Activated CD4-positive, alpha-beta T cell treated with anti-CD3 and anti-CD28 coated beads, Interleukin-2, amount 10 ng/mL, durations not matched to agents 7 days and 5 days (primary cell): ENCODE measurements at places on chromosomes 16 and 17. TPM values are rescaled to one million over a fixed set of nuclear protein-coding genes. Genes with fewer than 3 reads are reported as not detected.

DNA sequence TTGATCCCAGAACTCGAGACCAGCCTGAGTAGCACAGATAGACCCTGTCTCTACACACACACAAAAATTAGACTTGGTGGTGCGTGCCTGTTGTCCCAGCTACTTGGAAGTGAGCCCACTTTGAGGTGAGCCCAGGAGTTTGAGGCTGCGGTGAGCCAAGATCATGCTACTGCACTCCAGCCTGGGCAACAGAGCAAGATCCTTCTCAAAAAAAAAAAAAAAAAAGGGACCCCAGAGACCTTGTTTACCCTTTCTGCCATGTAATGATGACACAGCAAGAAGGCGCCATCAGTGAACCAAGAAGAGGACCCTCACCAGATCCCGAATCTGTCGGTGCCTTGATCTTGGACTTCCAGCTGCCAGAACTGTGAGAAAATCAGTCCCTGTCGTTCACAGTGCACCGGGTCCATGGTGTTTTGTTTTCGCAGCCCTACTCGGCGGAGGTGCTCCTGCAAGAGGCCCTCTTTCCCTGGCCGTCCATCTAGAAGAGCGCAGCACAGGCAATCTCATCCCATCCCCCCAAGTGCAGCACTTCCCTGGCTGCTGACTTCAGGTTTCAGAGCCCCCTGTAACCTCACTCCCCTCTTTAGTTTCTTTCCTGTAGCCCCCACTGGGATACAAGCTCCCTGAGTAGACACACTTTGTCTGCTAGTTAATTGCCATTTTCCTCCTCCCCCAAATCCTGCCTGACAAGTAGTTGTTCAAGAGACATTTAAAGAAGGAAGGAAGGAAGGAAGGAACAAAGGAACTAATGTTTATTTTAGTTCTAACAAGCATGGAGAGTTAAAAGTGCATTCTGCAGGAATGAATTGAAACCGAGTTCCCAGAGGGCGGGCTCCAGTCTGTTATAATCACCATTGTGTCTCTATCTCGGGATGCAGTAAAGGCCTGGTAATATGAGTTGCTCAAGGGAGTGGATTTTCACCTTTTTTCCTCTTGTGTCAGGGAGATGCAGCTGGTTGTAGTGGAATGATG, 115.3 kb downstream of the SNX29 start:
- peak overlapping the region; percentile 22 for H3K27ac ChIP-seq
- no peaks in the 10 kb centered on the region for H3K27me3 ChIP-seq

- no peak overlapping the region for H3K4me3 ChIP-seq
- H3K27me3 ChIP-seq = no peaks in the 10 kb centered on the region
- H3K27ac ChIP-seq = no peak overlapping the region
- no peak for DNase-seq
- peaks cover 54% of the 10 kb centered on the region for H3K36me3 ChIP-seq
- peaks cover 67% of the 10 kb centered on the region for H3K4me1 ChIP-seq
These were observed 26.2 kb downstream of the NFATC3 start for GRCh38 chr16:68111379-68111778.

GRCh38 chr17:75009139-75009724, 3.2 kb upstream of the MRPL58 start:
- DNase-seq = no peak
- peaks cover 3% of the 10 kb centered on the region for H3K36me3 ChIP-seq
- no peak overlapping the region for H3K4me3 ChIP-seq
- H3K27me3 ChIP-seq = peaks cover 2% of the 10 kb centered on the region

DNA sequence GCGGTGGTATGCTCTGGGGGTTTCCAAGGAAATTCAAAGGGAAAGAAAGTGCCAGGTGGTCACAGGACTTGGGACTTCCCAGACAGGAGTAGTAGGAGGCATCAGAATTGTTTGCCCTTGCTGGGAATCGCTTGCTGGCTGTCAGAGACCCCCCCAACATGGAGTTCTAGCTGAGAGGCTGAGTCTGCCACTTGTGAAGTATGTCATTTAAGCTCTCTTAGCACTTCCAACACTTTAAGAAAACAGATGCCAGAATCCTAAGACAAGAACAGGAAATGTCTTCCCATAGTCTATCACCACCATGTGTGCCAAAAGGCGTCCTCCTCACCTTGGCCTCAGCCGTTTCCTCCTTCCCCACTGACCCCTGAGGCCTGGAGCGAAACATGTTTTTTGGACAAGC, 193.8 kb upstream of the IRX3 start:
- no peak for DNase-seq
- no peaks in the 10 kb centered on the region for H3K36me3 ChIP-seq
- no peaks in the 10 kb centered on the region for H3K4me1 ChIP-seq
- no peak overlapping the region for H3K4me3 ChIP-seq

GRCh38 chr17:42274812-42275526, 1.2 kb downstream of the STAT5B start:
- H3K36me3 ChIP-seq = peaks cover 22% of the 10 kb centered on the region
- H3K27me3 ChIP-seq = no peaks in the 10 kb centered on the region
- DNase-seq = no peak
- H3K4me1 ChIP-seq = peaks cover 55% of the 10 kb centered on the region
- peak overlapping the region; percentile 89 for H3K27ac ChIP-seq

- no peak overlapping the region for H3K27ac ChIP-seq
- H3K4me3 ChIP-seq = no peak overlapping the region
- no peak for DNase-seq
- no peaks in the 10 kb centered on the region for H3K36me3 ChIP-seq
- no peaks in the 10 kb centered on the region for H3K4me1 ChIP-seq
These were observed 58.4 kb downstream of the TMEM100 start for GRCh38 chr17:55664287-55664686.

DNA sequence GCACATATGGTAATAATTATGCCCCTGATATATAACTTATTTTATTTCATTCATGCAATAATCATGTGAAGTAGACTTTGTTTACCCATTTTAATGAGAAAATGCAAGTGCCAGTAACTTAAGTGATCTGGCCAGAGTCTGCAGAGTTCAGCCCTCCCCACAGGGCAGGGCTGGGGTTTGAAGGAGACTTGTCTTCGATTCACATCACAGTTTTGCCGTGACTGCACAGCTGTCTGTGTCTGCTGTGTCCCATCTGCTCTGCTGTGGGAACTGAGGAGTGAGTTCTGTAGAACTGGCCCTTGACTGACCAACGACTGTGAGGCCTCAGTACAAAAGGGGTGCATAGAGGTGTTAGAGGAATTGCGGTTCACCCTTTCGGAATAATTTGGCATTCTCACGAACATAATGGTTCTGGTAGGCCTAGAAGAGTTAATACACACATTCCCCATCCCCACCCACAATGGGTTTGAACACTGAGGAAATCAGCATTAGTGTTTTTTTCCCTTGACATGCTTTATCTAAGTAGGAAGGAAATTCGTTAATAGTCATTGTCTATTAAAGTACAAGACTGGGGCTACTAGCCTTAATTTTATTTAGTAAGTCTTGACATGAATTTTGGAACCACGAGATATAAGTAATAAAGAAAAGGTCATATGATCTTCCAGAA, 113.6 kb upstream of the MON1B start:
- H3K36me3 ChIP-seq = no peaks in the 10 kb centered on the region
- H3K27ac ChIP-seq = no peak overlapping the region
- no peaks in the 10 kb centered on the region for H3K27me3 ChIP-seq
- H3K4me3 ChIP-seq = no peak overlapping the region
- no peak for DNase-seq

DNA sequence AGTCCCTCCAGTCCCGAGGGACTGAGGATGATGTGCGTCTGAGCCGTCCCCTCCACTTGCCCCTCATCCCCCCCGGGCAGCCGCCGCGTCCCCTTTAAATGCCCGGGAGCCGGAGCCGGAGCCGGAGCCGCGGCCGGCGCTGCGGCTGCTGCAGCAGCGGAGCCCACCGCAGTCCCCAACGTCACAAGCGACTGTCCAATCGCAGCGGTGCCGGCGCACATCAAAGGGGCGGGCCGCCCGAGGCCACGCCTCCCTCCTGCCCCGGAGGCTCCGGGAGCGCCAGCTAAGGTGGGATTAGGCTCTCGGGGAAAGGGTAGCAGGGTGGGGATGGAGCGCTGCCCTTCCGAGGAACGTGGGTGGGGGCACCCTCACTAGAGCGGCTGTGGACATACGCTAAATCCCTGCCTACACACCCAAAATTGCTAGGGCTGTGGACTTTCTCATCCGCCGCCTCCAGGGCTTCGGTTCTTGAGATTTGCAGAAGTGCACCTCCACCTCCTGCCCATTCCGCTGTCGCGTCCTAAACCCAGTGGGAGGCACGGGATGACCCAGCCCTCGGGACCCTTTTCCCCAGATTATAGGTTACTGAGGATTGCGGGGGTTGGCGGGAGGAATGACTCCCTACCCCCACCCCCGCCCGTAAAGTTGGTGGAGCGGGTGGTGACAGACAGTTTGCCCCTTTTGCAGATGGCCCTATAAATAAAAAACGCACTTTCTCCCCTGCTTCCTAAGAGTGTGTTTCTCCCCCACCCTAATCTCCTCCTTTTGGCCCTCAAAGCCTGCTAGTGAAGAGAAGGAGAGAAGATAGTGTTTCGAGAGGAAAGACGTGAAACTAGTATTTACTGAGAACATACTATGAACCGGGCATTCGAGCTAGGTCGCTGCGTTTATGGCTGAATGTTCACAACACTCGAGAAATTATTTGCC, at the start of gene PHOSPHO1:
PHOSPHO1 (minus strand) TSS at position 152 of the 927 bp plus-strand sequence. CDS start 4,096 bp downstream, outside the sequence.
- peaks cover 38% of the 10 kb centered on the region for H3K27me3 ChIP-seq
- DNase-seq = peak; percentile 88
- peak within 1 kb of the TSS; percentile 67 for H3K4me3 ChIP-seq
- H3K36me3 ChIP-seq = no peaks in the 10 kb centered on the region

DNA sequence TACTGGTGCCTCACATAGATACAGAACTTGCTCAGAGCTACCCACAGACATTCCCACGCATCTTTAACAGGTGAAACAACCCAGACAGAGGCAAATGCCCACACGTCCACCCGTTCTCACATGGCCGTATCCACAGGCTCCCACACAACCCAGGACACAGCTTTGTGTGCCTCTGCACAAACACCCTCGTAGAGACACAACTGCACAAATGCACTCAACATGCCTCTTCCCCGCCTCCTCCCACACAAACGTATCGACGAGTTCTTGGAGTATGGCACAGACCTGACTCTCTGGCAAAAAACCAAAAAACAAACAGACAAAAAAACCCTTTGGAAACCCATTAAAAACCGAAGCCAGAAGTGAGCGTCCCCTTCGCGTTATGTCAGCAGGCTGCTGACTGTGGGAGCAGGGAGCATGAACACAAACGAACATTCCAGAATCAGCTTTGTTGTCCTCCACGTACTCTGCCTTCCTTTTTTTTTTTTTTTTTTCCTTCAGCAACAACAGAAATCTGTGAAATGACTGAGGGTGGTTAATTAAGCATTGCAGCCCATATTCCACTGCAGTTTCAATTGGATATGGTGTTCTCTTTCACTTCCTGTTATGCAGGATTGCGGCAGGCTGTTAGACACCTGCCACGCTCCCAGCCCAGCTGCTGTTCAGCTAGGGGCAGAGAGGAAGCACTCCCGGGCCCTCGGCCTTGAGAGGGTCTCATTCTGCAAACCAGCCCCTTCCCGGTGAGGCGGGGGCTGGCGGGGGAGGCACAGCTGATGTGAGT, 313.7 kb downstream of the MAF start:
- peaks cover 5% of the 10 kb centered on the region for H3K27me3 ChIP-seq
- peak overlapping the region; percentile 20 for H3K4me3 ChIP-seq
- peak; percentile 32 for DNase-seq
- peak overlapping the region; percentile 83 for H3K27ac ChIP-seq
- peaks cover 50% of the 10 kb centered on the region for H3K4me1 ChIP-seq

GRCh38 chr17:29742210-29742513, 119.5 kb upstream of the CORO6 start:
- no peak for DNase-seq
- H3K27ac ChIP-seq = no peak overlapping the region
- H3K36me3 ChIP-seq = peaks cover 13% of the 10 kb centered on the region
- no peaks in the 10 kb centered on the region for H3K27me3 ChIP-seq

GRCh38 chr17:72937707-72938106, 154.8 kb downstream of the SLC39A11 start:
- H3K27me3 ChIP-seq = no peaks in the 10 kb centered on the region
- no peaks in the 10 kb centered on the region for H3K36me3 ChIP-seq
- H3K4me3 ChIP-seq = no peak overlapping the region
- peak overlapping the region; percentile 77 for H3K27ac ChIP-seq
- DNase-seq = no peak

GRCh38 chr17:1947229-1947742, 77.8 kb downstream of the RTN4RL1 start:
- no peak overlapping the region for H3K27ac ChIP-seq
- no peaks in the 10 kb centered on the region for H3K27me3 ChIP-seq
- no peak for DNase-seq
- no peaks in the 10 kb centered on the region for H3K4me1 ChIP-seq

DNA sequence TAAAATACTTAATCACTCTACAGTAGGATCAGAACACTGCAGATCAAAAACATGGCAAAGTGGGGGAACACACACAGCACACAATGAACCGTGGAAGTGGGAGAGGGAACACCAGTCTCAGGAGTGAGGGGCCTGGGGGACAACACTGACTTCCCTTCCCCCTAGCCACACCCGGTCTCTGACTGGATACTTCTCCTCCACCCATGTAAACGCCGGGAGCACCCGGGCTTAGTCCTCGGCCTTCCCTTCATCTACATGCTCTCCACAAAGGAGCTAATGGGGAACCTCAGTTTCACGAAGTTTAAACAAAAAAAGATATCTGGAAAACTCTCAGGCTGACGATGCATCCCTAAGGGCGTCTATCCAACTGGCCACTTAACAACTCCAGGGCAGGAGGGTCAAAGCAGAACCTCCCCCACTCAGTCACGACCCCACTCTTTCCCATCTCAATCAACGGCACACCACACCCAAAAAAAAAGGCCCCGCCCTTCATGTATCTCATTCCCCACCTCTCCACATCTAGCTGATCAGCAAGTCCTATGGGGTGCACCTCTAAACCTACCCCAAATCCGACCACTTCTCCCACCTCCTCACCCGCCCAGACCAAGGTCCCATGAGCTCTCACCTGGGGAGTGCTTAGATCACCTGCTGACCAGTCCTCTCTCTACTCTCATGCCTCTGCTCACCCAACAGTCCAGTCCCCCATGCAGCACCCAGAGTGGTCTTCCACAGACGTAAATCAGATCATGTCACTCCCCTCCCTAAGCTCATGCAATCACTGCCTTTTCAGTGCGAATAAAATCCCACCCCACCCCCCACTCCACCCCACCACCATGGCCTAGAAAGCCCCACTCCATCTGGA, 7.4 kb downstream of the ZDHHC7 start:
- peaks cover 41% of the 10 kb centered on the region for H3K4me1 ChIP-seq
- H3K36me3 ChIP-seq = no peaks in the 10 kb centered on the region
- DNase-seq = no peak
- H3K4me3 ChIP-seq = no peak overlapping the region

GRCh38 chr16:24610416-24610755, 71.0 kb downstream of the RBBP6 start:
- H3K4me3 ChIP-seq = no peak overlapping the region
- no peak overlapping the region for H3K27ac ChIP-seq
- H3K36me3 ChIP-seq = no peaks in the 10 kb centered on the region
- peaks cover 45% of the 10 kb centered on the region for H3K27me3 ChIP-seq

Gene STH
- not detected for total RNA-seq

Gene KRTAP1-1
- total RNA-seq = not detected
